ENCODE measurements at places on chromosomes 6 and 20.
A peak's percentile ranks its signal among the peaks of the same experiment; 100 is the strongest.

DNA sequence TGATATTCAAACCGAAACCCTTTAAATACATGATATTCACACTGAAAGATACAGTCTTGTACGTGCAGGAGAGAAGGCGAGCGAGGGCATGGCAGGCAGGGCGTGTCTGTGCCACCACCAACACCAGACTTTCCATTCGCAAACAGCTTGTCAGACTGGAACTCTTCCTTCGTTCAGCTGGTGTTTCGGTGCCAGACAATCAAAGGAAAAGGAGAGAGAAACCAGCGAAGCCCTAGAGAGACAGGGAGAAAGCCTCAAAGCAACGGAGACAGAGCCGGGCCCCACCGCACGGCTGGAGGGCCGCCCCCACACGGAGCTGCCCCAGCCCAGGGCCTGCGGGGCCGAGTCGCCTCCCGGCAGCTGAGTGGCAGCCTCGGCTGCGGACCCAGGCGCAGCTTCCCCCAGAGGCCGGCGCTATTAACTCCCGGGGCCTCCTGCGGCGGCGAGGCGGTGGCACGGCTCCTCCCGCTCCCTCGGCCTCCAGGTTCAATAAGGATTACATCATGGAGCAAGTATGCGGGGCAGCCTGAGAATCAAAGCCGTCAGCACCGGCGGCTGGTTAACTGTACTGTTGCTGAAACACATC, 32.1 kb upstream of the NR2E1 start:
- DNase-seq = no peak

DNA sequence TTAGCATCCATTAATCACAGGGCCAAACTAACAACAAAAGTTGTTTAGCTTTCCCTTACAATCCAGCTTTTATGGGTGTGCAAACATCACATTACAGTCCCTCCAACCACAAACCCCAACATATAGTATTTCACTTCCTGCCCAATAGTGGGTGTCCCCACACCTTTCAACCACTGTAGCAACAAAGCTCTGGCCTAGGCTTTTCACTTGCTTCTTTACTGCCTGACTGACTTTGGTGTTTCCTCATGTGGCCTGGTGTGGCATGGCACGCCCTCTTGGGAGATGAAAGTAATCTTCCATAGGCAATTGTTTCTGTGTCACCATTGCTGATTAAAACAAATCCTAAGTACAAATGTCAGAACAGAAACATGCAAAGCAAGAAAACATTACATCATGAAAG, 46.3 kb downstream of the MCM8 start:
- DNase-seq = peak; percentile 59

DNA sequence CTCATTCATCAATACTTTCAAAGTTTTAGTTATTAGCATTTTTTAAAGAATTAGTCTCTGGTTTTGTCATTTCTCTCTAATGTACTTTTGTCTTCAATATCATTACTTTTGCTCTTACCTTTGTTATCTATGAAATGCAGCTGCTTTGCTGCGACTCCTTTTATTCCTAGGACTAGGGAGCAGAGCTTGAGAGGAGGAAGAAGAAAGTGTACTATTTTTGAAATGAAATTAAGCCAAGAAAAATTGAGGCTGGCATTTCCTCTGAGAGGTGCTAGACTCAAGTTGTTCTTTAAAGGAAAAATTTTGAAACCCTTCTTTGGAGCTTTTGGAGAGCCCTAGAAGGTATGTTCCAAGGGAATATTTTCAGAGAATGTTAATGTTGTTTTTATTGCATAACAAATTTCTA, 48.3 kb upstream of the MRAP2 start:
- no peak for DNase-seq

DNA sequence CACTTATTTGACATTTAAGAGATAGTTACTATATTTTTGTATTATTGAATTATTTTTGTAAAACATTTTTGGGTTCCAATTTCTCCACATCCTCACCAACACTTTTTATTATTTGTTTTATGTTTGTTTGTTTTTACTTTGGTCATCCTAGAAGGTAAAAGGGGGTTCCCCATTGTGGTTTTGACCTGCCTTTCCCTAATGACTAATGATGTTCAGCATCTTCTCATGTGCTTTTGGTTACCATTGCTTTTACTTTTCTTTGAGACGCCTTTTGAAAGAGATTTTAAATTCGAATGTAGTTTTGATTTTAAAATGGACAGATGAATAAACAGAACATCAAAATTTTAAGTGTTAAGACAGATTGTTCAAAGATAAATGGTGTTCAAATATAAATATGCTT, 46.9 kb downstream of the AK9 start:
- DNase-seq = no peak

GRCh38 chr6:130923350-130923749, 96.1 kb downstream of the SMLR1 start:
- no peak for DNase-seq

DNA sequence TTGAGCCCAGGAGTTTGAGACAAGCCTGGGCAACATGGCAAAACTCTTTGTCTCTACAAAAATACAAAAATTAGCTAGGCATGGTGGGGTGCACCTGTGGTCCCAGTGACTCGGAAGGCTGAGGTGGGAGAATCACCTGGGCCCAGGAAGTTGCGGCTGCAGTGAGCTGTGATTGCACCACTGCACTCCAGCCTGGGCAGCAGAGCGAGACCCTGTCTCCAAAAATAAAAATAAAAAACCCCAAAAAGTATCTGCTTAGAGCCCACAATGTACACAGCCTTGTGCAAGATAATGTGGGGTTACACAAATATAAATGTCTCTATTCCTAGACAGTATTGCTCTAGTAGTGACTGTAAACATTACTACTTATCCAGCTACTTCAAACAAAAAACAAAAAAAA, 5.9 kb downstream of the ESF1 start:
- DNase-seq = no peak

GRCh38 chr20:5136096-5136495, 9.3 kb downstream of the CDS2 start:
- DNase-seq = no peak

Data from CD4-positive, alpha-beta T cell treated with Interleukin-15 for 4 hours (primary cell).